Activated CD8-positive, alpha-beta memory T cell treated with anti-CD3 and anti-CD28 coated beads for 1 hour (primary cell): ENCODE measurements at places on chromosomes 6 and 20.

DNA sequence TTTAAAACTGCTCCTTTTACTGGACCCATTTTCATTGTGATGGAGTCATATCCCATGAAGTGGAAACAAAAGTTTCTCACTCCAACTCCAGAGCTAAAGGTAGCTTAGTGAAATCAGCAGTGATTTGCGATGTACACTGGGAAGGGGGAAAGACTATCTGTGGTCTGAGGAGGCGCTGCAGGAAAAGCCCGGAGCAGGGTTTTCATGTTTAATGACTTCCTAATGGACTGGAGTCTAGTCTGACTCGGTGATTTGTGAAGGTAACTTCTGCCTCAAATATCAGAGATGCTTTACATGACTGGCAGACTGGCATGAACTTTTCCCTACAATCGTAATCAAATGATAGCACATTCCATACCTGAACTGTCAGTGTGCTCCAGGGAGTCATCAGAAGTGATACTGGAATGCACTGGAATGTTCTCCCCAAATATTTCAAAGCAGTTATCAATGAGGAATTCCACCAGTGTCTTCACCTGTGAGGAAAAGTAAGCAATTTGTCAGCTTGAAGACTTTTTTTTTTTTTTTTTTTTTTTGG, 7.0 kb downstream of the TAGAP start:
- no peak for DNase-seq

GRCh38 chr20:1331101-1331500, 2.2 kb upstream of the SDCBP2 start:
- no peak for DNase-seq

GRCh38 chr6:99822741-99823512, 171.1 kb downstream of the MCHR2 start:
- DNase-seq, result no peak

- no peak for DNase-seq
Observed at GRCh38 chr20:56420940-56421688, 9.1 kb downstream of the CASS4 start.

- no peak for DNase-seq
Observed at GRCh38 chr6:5108536-5109150, 23.5 kb downstream of the PPP1R3G start.

DNA sequence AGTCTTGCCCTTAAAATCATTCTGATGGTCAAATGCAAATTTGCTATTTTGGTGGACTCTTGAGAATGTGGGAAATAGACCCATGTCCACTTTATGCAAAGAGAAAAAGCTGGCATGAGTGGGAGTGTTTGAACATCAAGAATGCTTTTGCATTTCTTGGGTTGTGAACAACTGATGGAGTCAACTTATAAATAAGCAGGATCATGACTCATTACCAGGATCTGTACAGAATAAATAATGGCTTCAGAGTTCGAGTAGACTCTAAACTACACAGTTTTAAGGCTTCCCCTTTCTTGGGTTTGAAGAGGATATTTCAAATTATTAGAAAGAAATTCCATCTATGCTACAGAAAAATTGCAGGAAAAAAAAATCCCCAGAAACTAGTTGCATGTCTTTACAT, 195.5 kb downstream of the EYA4 start:
- no peak for DNase-seq

DNA sequence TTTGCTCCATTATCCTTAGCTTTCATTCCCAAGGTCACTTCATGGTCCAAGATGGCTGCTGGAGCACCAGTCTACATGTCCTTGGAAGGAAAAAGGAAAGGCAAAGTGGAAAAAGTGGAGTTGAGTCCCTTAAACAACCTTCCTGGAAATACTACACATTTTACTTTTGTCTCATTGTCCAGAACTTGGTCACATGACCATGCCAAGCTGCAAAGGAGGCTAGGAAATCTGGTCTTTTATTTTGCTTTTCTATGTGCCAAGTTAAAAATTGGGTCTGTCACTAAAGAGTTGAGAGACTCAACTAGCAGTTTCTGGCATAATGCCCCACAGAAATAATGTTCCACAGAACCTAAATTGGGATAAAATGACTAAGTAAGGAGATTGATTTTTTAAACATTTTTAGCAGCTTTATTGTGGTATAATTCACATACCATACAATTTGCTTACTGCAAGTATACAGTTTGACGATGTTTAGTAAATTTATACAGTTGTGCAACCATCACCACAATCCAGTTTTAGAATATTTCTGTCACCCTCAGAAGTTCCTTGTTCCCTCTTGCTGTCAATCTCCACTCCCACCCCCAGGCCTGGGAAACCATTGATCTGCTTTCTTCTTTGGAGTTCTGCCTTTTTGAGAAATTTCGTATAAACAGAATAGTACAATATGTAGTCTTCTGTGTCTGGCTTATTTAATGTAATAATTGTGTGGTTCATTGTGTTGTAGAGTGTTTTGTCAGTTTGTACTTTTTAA, 5.6 kb upstream of the CHD6 start:
- no peak for DNase-seq

- no peak for DNase-seq
Observed at GRCh38 chr6:137352859-137353258, 133.7 kb upstream of the IFNGR1 start.

- no peak for DNase-seq
Observed at GRCh38 chr20:10170261-10170660, 48.4 kb upstream of the SNAP25 start.

DNA sequence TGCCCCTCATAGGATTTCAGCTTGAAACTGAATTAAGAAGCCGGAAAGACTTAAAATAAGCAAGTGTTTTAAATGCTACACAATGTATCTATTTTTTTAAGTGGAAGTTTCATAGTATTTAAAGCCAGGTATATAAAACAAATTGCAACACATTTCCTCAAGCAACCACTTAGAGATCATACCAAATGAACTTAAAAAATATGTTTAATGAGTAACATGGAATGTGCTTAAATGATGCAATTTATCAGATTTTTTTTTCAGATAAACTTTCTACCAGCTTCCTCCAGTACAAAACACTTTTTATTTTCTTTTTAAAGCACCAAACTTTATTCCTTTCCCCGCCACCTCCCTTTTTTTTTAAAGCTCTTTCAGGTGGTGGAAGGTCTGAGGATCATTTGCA, 534.3 kb downstream of the BMP2 start:
- DNase-seq, result no peak

DNA sequence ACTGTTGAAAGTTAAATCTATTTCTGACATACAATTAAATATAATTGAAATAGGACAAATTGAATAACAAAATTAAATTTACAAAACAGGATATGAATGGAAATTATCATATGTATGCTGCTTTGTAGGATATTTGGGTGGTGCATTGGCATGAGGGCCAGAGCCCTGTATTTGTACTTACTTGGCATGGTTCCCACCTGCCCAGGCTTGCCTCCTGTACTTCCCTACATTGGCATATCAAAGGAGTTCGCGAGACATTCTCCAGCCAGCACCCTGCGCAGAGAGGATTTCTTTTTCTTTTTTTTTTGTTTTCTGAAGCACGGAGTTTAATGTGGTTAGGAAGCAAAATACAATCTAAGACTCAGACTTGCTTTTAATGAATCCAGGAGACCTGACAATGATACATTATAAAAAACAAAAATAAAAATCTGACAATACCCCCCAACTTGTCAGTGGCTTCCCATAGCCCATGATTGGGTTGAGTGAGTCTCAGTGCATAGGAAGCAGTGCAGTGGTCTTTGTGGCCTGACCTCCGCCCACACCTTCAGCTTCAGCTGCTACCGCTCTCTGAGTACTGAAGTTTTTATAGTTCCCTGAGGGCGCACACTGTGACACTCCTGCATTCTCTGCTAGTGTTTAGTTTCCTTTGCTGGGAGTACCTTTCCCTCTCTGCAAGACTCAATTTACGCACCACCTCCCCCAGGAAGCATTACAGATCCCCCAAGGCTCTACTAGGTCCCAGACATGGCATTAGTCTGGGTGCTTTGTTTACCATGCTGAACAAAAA, 440.8 kb downstream of the UTRN start:
- no peak for DNase-seq

GRCh38 chr6:13593720-13594119, 19.3 kb downstream of the SIRT5 start:
- DNase-seq, result no peak

DNA sequence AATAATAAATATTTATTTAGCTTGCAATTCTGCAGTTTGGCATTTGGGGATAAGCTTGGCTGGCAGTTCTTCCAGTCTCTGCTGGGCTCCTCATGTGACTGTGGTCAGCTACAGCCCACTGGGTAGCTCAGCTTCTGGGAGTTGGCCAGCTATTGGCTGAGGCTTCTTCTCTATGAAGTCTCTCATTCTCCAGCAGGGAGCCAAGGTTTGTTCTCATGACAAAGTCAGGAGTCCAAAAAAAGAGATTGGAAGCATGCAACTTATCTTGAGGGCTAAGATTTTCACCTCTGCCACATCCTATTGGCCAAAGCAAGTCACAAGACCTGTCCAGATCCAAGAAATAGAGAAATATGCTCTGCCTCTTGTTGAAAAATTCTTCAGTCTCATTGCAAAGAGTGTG, 94.6 kb downstream of the SNAP25 start:
- DNase-seq, result no peak

GRCh38 chr6:32980488-32981038, 12.2 kb downstream of the BRD2 start:
- DNase-seq, result no peak

DNA sequence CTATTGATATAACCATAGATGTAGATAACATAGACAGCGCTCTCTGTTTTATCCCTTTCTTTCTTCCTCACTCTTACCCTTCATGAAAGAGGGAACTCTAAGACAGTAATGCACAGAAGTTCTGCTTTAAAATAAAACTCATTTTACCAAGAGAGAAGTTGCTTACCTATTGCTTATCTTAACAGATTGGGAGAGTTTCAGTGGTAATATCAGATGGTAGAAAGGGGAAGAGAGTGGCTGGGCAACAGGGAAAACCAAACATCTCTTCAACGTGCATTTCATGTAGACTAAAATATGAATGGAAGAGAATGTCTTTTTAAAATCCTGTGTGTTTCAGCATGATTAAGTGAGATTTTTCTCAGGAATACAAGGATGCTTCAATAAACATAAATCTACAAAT, 45.3 kb upstream of the SIRPG start:
- DNase-seq, result no peak

DNA sequence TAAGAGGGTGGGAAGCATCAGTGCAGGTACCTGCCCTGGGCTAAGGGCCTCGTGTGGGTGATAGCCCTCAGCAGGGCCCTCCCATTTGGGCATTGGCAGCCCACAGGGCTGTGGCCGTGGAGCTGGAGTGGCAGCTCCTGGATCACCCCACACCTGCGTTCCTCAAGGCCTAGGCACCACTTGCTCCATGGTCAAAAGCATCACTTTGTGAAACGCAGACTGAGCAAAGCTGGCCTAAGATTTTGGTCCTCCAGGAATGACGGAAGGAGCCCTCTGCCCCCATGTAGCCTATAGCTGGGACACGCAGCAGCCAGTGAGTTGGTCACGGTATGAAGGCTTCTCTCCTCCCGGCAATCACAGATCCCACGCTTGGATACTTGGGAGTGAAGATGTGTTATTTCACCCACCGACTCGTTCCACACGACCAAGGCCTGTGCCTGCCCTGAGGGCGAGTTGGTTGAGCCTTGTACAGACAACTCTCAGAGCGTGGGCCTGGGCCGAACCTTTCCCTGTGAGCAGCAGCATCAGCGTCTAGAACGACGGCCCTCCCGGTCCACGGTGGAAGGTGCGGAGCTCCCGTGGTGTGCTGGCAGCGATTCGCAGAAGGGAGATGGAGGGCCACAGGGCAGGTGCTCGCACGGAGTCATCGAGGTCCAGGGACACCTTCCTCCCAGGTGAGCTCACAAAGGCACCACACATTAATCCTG, 39.7 kb downstream of the THBS2 start:
- DNase-seq, result no peak

- no peak for DNase-seq
Observed at GRCh38 chr20:33034901-33035492, 3.5 kb downstream of the BPIFB6 start.
